ENCODE measurements at places on chromosomes 12 and 14.

- no peak for DNase-seq
These were observed 774 bp upstream of the SLC2A13 start for GRCh38 chr12:40106655-40107054.

- peak; percentile 60 for DNase-seq
These were observed 226.1 kb downstream of the CHST11 start for GRCh38 chr12:104682790-104683279.

DNA sequence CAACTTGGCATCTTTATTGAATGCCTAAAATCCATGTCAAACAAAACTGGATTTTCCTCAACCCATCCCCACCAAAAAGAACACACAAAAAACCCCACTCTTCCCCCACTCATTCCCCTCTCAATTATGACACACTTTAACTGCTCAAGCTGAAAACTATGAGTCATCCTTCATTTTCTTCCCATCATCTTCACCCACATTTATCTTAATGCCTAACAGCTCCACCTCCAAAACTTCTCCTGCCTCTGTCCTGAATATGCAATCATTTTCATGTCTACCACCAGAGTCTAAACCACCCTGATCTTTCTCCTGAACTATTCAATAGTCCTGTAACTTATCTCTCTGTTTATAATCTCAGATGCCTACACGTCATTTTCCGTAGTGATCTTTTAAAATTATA is 239.7 kb downstream of the BCAT1 start:
- no peak for DNase-seq

DNA sequence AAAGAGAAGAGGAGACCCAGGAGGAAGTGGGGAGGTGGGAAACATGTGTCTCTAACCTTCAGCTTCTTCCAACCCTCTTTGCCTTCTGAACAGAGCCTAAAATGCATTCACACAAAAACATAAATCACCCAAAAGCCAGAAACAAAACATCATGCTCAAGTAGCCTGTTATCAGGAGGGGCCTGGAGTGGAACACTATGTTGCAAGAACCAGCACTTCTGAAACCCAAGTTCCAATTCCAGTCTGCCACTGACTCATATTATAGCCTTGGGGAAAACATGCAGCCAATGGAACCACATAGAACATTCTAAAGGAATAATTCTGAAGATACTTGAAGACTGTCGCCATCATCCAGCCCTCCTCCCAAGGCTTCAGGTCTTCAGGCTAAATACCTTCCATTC is 169.8 kb upstream of the PLXNC1 start:
- no peak for DNase-seq

DNA sequence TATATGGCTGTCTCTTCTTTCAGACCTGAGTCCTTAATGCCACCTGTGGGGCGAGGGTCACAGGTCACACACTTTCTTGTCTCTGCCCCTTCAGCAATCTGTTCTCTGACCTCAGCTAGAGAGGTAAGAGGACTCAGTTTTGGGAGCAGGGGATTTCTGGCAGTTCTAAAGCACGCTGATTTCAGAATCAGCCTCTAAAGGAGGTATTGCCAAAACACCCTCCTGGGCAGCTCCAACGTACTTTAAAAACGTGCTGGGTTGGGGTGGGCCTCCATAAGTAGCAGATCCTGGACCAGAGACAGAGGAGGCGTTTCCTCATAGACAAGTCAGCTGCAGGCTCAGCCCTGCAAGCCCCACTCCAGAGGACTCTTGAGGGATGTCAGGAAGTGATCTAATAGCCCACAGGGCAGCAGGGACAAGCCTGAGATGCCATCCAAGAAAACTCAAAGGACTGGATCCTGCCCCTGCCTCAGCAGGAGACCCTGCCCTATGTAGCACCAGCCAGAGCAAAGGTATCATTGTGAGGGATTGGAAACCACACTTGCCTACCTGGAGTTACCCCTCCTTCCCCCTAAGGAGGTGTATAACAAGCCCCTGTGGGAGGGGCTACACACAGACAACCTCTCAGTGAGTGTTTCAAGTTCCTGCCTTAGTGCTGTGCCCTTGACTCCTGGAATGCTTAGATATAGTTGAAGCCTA is 8.5 kb downstream of the CTDSP2 start:
- DNase-seq: peak; percentile 17

- DNase-seq: peak; percentile 50
These were observed 71.4 kb upstream of the GPR68 start for GRCh38 chr14:91315844-91316267.

DNA sequence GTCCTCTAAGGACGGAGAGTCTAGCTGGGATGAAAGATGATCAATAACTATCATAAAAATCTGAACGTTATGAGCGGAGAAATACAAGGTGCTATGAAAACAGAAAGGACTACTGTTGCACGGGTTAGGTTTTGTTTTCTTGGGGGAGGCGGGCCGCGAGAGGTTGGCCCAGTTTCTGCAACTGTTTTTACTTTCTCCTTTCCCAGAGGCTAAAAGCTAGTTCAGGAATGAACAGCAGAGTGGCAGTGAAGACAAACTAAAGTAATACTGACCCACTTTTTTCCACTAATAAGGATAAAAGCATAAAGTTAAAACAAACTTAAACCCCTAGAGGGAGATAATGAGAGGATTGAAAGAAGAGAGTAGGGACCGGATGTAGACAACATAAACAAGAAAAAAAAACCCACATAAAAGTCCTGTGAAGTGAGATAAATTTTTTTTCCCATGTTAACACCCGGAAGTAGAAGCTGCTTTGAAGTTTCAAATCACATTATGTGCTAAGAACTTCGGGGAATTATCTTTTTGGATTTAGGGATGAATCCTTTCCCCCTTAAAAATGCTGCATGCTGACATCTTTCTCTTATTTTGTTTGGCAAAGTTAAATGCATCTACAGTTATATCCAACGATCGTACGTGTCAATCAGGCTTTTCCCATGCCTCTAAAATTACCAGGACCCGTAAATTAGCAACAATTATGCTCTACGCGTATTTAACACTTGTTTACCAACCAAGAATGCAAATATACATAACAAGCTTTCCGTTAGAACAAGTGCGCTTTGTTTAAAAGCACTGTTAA is 1.0 kb upstream of the CDK17 start:
- peak; percentile 75 for DNase-seq

- DNase-seq: no peak
These were observed 311.9 kb upstream of the TBX3 start for GRCh38 chr12:114995891-114996290.

DNA sequence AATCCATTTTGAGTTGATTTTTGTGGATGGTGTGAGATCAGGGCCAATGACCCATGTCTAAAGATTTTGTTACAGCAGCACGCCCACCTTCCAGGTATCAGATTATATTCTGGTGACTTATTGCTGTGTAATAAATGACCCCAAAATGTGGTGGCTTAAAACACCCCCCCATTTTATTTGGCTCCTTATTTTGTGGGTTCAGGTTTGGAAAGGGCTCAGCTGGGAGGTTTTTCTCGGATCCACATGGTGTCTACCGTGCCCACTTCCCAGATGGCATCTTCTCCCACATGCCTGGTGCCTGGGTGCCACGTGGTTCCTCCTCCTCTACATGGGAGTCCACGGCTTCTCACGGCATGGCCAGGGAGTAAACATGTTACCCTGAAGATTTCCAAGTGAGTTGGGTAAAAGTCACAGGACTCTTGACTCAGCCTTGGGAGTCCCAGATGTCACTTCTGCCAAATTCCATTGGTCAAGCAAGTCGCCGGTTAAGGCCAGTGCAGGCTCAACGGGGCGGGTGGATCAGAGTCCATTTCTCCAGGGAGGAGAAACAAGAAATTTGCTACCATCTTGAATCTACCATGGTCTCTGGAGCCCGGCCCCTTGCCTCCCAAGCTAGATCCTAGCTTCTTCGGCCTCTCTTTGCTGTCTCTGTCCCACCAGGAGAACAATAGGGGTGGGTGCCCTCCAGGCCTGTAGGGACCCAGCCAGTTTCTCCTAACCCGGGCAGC is 214.3 kb downstream of the KIF26A start:
- no peak for DNase-seq

- no peak for DNase-seq
These were observed 41.3 kb upstream of the ARID2 start for GRCh38 chr12:45688183-45688582.

GRCh38 chr14:54549862-54550261 is 17.1 kb upstream of the SAMD4A start:
- DNase-seq: no peak

GRCh38 chr14:99426265-99426664 is 54.4 kb downstream of the SETD3 start:
- no peak for DNase-seq

DNA sequence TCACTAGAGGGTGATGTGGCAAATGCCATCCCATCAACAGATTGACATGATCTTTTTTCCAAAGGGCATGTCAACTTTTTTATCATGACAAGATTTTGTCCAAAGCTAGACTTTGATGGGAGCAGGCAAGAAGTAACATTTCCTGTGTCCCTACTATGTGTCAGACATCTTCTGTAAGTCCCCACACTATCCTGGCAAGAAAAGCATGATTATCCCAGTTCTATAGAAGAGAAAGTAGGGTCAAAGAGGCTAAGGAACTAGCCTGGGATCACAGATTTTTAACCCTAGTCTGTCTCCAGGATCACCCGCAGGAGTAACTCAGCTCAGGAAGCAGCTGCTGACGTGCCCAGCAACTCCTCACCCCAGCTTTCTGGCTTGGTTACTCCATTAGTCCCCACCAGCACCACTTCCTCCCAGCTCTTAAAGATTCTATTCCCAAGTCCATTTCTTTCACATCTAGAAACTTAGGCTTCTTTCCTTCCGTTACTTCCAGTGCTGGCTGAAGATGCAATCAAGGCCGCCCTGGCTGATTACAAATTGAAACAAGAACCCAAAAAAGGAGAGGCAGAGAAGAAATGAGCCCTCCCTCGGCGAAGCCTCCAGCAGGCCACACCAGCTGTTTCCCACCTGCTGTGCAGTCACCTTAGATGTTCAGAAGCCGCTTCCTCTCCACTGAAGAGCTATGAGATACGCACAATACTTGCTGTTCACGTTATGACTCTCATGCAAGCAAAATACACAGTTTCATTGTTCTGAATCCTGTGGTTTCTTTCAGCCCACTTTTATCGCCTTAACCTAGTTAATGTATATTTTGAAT is 6.2 kb downstream of the ISCU start:
- DNase-seq: no peak

Measured in inflammatory macrophage (primary cell).